Thyroid gland (tissue), 4 donors: ENCODE measurements at places on chromosomes 4 and X. TPM values are rescaled to one million over a fixed set of nuclear protein-coding genes. Genes with fewer than 3 reads are reported as not detected.
A peak's percentile ranks its signal among the peaks of the same experiment; 100 is the strongest.

ADAM29 gene
- total RNA-seq, result 0.27 TPM

- DNase-seq, result peak; percentile 82
- H3K4me1 ChIP-seq, result no peaks in the 10 kb centered on the region
- H3K36me3 ChIP-seq, result no peaks in the 10 kb centered on the region
- no peak overlapping the region for H3K27ac ChIP-seq
- no peak overlapping the region for H3K4me3 ChIP-seq
- H3K27me3 ChIP-seq, result no peaks in the 10 kb centered on the region
These were observed 19.5 kb upstream of the CCNI start for GRCh38 chr4:77095101-77095821.

- DNase-seq, result no peak
- H3K27me3 ChIP-seq, result no peaks in the 10 kb centered on the region
- no peak overlapping the region for H3K27ac ChIP-seq
- H3K4me3 ChIP-seq, result no peak overlapping the region
- no peaks in the 10 kb centered on the region for H3K36me3 ChIP-seq
These were observed 350.9 kb downstream of the PCDH18 start for GRCh38 chr4:137181293-137181899.

DNA sequence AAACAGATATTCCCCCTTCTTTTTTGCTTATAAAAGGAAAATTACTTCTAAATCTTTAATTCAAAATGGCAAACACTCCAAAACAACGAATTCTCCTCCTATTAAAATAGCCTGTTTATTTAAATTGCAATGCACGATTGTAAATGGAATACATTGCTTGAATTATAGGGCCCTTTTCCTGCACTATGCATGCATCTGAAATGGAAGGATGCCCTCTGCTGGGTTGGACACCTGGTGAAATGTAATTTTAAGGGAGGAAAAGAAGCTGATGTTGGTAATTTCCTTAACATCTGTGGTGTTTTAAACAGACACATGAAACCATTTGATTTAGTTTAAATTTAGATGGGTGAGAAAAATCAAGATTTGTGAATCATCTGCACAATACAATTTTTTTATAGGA, 72.8 kb downstream of the GRXCR1 start:
- no peaks in the 10 kb centered on the region for H3K4me1 ChIP-seq
- H3K27me3 ChIP-seq, result no peaks in the 10 kb centered on the region
- no peak overlapping the region for H3K4me3 ChIP-seq

RASL11B gene
- 0.45 TPM for total RNA-seq

ZNF630 gene
- 5.9 TPM for total RNA-seq

SAGE1 gene
- not detected for total RNA-seq

SFRP2 gene
- total RNA-seq, result 41.3 TPM

NLGN3 gene
- total RNA-seq, result 0.34 TPM

DNA sequence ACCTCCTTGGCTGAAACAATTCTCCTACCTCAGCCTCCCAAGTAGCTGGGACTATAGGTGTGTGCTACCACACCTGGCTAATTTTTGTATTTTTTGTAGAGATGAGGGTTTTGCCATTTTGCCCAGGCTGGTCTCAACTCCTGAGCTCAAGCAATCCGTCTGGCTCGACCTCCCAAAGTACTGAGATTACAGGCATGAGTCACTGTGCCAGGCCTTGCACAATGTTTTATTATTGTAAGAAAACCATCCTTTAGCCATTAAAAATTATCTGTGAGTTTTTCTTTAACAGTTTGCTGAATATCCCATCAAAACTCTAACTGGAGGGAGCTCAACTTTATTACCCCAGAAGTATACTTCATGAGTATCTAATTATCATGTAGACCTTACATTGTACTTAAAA, 900.3 kb downstream of the PCDH7 start:
- no peaks in the 10 kb centered on the region for H3K27me3 ChIP-seq
- no peak for DNase-seq
- no peak overlapping the region for H3K27ac ChIP-seq
- H3K4me3 ChIP-seq, result no peak overlapping the region
- H3K4me1 ChIP-seq, result no peaks in the 10 kb centered on the region
- H3K36me3 ChIP-seq, result no peaks in the 10 kb centered on the region

DNA sequence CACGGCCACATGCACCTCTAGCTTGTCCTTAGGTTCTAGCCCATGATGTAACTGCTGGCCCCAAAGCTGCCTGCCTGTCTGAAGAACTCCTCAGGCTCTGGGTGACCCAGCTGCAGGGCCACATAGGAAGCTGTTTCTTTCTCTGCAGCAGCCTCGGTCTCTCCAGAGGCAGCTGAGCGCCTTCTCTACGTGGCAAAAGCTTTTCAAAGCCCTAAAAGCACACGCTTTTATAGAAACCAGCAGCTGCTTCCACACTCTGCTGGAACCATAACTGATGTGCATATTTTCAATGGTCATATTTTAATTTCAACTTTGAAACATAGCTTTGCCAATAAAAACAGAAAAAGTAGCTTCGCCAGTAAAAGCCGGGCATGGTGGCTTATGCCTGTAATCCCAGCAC, 37.4 kb downstream of the FAM53A start:
- no peak overlapping the region for H3K27ac ChIP-seq
- H3K27me3 ChIP-seq, result no peaks in the 10 kb centered on the region
- DNase-seq, result no peak
- H3K36me3 ChIP-seq, result no peaks in the 10 kb centered on the region
- no peak overlapping the region for H3K4me3 ChIP-seq

GRCh38 chr4:14428125-14428524, 574.2 kb upstream of the CPEB2 start:
- H3K4me1 ChIP-seq, result no peaks in the 10 kb centered on the region
- no peaks in the 10 kb centered on the region for H3K27me3 ChIP-seq
- H3K36me3 ChIP-seq, result no peaks in the 10 kb centered on the region
- H3K27ac ChIP-seq, result no peak overlapping the region

DNA sequence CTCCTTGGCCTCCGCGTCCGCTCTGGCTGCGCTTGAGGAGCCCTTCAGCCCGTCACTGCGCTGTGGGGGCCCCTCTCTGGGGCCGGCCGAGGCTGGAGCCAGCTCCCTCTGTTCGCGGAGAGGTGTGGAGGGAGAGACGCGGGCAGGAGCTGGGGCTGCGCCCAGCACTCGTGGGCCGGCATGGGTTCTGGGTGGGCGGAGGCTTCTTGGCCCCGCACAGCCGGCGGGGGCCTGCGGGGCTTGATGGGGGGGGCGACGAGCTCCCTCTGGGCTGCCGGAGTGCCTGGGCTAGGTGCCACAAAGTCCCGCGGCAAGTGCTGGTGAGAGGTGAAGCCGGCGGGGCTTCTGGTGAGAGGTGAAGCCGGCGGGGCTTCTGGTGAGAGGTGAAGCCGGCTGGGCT, 61.9 kb downstream of the ANKRD50 start:
- H3K27me3 ChIP-seq, result no peaks in the 10 kb centered on the region
- H3K4me1 ChIP-seq, result no peaks in the 10 kb centered on the region
- H3K4me3 ChIP-seq, result no peak overlapping the region
- DNase-seq, result no peak
- no peaks in the 10 kb centered on the region for H3K36me3 ChIP-seq

GRCh38 chr4:143251779-143252178, 67.1 kb downstream of the USP38 start:
- H3K27me3 ChIP-seq, result no peaks in the 10 kb centered on the region
- no peaks in the 10 kb centered on the region for H3K36me3 ChIP-seq
- H3K27ac ChIP-seq, result no peak overlapping the region
- no peaks in the 10 kb centered on the region for H3K4me1 ChIP-seq
- DNase-seq, result no peak
